Dermis blood vessel endothelial cell (primary cell): ENCODE measurements at places on chromosomes 5 and 9. TPM values are rescaled to one million over a fixed set of nuclear protein-coding genes. Genes with fewer than 3 reads are reported as not detected.
A peak's percentile ranks its signal among the peaks of the same experiment; 100 is the strongest.

Gene GRXCR2
- not detected in 2 replicates for total RNA-seq

- DNase-seq: peak; percentile 26
Observed at GRCh38 chr5:10521466-10522223, 42.2 kb upstream of the ANKRD33B start.

GRCh38 chr9:96344458-96345180, 38.9 kb downstream of the SLC35D2 start:
- DNase-seq: peak; percentile 97

DNA sequence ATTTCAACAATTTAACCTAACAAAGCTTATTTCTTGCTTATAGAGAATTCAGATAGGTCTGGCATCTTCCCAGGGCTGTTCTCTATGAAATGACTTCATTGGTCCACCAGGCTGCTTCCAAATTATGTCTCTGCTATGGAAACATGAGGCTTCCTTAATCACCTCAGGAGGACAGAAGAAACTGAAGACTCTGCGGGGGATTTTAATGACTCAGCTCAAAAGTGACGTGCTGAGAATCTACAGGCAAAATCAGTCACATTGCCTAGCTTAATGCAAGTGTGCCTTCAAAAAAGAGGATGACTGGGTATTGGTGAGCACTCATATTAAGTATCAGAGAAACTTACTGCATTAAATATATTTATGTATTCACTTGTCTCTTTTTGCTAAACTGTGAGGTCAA, 315.5 kb upstream of the RGMB start:
- no peak for DNase-seq

DNA sequence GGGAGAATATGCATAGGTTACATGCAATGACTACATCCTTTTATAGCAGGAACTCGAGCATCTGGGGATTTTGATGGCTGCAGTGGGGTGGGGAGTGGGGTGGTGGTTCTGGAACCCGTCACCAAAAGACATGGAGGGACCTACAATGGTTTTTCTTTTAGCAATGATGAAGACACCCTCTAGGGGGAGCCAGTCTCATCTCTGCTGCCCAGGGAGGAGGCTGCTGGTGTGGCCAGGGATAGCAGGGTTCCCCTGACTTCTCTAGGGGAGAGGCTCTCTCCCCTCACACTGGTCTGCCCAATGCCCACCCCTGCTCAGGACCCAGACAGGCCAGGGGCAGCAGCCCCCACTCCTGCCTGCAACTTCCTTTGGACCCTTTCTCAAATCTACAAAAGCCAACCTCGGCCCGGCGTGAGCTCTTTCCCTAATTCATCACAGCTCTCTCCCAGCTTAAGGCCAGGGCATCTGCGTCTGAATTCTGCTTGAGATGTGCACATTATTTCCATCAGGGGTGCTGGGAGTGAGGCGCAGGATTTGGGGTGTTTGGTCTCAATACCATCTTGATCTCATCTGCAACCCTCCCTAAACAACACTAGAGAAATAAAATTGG, 73.6 kb upstream of the RETREG1 start:
- DNase-seq: peak; percentile 80

GRCh38 chr5:133049726-133050048, 2.1 kb upstream of the HSPA4 start:
- peak; percentile 33 for DNase-seq
